ENCODE measurements at places on chromosomes 12 and 14.

GRCh38 chr12:3326850-3327780, 163.9 kb upstream of the PRMT8 start:
- peak; percentile 27 for DNase-seq

DNA sequence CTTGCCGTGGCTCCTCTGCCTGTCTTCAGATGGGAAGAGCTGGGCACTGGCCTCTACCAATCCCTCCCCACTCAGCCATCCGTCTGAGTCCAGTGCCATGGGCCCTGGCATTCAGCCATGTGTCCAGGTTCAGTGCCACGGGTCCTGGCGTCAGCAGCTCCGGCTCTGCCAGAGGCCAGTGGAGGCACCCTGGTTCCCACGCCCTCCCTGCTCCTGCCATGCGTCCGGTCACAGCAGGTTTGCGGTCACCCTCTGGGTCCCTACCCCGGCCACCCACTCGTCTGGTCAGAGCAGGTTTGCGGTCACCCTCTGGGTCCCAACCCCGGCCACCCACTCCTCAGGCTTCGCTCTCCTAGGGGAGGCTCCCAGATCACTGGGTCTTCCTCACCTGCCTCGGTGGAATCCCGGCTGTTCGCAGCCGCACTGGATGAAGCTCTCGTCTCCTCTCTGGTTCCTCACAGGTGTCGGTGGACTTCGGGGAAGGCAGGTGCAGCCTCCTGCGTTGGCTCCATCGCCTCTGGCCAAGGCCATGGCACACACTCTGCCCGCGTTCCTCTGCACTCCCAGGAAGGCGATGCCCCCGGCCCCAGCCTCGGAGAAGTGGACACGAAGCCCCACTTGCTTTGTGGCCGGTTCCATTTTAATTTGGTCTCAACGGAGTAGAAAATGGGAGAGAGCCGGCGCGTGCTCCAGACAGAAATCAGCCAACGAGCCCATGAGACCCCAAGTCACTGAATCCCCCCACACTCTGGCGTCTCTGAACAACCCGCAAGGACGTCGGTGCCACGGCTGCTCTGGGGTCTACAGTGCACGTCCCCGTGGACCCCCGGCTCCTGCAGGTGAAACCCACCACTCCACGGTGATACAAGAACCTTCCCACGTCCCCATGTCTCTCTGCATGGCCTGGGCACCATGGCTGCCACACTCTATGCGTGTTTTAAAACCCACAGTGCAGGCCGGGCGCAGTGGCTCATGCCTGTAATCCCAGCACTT, 47.8 kb upstream of the FBRSL1 start:
- no peak for DNase-seq

- no peak for DNase-seq
Measured at GRCh38 chr12:114958538-114958937, 274.6 kb upstream of the TBX3 start.

GRCh38 chr12:111453071-111453989, 47.6 kb downstream of the SH2B3 start:
- DNase-seq: no peak

DNA sequence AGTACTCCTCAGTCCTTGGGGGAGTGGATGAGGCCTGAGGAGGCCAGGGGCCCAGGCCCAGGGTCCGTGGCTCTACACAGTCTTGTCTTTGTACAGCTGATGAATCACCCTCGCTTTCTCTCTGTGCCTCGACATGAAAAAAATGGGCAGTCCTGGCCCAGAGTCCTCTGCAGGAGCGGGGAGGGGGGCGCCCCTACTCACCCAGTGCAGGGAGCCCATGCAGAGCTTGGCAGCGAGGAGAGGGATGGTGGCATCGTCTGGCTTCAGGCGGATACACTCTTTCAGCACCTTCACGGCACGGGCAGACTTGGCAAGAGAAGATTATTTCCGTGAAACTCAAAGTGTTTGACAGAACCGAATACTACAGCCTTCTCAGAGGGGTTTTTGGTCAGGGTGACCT, 159.3 kb downstream of the TTC7B start:
- DNase-seq: no peak

DNA sequence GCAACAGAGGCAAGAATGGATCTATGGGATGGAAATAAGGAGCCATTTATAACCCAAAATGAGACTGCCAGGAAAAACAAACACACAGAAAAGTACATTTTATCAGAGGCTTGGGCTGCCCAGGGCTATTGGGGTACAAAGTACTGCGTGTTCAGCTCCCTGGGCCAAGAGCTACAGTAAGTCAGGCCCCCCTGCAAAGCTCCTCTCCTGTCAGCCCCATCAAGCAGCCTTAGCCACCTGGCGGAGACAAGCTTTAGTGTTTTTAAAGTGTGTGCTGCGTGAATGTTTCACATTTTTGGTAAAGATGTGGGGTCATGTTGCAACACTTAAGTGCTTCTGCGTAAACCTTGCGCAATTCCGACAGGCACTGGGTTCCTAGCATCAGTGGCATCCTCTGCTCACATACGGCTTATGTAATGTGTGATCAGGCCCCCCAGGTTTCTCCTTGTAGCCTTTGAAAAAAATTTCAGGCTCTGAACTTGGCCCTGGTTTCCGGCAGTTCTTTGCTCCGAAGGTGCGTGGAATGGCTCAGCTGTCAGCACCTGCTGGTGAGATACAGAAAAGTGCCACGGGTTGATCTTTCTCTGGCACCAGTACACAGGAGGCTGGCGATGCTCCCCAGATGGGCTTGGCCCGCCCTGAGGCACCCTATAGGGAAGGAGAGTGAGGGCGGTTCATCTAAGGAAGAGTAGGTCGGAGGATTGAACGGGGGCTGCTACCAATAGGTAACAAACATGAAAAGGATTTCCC, 198.7 kb upstream of the EEA1 start:
- no peak for DNase-seq

DNA sequence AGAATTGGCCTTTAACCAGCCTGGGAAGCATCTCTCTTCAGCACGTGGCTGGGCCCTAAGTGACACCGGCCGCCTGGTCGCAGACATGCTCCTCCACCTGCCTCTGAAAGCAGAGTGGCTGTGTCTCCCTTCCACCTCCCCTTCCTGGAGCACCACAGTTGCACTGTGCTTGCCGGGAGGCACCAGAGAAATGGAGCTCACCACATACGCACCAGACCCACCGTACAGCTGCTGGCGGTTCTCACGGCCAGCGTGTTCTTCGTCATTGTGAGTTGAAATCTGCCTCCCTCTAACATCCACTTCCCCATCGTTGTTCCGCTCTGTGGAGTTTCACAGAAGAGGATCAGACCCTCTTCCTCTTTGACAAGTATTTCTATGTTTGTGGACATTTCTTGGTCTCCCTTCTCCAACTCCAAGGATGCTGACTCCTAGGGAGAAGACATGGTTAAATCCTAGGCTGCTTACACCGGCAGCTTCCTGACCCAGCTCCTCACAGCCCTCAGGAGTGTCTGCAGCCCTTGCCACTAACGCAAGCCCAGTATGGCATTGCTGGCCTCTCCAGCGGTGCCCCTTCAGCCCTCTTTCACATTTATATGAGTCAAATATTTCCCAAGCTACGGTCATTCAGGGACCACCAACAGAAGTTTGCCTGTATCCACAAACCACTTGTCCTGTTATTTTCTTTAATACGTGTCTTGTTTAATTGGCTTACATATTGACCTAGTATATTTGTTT, 11.5 kb upstream of the KRT5 start:
- DNase-seq: no peak

GRCh38 chr12:62724947-62725451, 210.0 kb downstream of the PPM1H start:
- DNase-seq: peak; percentile 66
